ENCODE measurements at places on chromosomes 5 and 9. TPM values are rescaled to one million over a fixed set of nuclear protein-coding genes. Genes with fewer than 3 reads are reported as not detected.

DNA sequence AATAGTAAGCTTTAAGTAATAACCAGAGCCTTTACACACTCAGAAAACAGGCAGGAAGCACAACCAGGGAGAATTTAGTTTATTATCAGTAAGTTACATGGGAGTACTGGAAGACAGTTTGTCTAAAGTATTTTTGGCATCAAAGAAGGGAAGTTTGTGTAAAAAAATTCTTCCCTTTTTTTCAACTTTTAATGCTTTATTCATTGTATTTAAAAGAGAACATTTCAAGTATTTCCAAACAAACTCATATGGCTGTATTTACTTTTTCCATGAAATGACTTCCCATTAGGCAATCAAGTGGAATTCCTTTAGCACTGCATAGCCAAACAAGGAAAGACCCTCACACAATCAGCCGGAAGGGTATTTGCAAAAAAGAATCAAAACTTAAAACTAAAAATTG is 26.7 kb downstream of the RNF145 start:
- no peak for DNase-seq

- no peak for DNase-seq
These were observed 21.7 kb downstream of the ZNF366 start for GRCh38 chr5:72485430-72485974.

DNA sequence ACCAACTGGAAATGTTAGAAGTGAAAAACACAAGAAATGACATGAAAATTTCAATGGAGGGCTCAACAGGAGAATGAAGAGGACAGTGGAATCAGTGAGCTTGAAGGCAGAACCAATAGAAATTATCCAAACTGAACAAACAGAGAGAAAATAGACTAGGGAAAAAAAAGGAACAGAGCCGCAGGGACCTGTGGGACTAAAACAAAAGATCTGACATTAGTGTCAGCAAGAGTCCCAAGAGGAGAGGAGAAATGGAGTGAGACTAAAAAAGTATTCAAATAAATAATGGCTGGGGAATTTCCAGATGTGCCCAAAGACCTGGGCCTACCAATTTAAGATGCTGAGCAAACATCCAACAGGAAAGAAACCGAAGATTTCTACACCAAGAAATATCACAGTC is 175.0 kb upstream of the PHYKPL start:
- DNase-seq = no peak

DNA sequence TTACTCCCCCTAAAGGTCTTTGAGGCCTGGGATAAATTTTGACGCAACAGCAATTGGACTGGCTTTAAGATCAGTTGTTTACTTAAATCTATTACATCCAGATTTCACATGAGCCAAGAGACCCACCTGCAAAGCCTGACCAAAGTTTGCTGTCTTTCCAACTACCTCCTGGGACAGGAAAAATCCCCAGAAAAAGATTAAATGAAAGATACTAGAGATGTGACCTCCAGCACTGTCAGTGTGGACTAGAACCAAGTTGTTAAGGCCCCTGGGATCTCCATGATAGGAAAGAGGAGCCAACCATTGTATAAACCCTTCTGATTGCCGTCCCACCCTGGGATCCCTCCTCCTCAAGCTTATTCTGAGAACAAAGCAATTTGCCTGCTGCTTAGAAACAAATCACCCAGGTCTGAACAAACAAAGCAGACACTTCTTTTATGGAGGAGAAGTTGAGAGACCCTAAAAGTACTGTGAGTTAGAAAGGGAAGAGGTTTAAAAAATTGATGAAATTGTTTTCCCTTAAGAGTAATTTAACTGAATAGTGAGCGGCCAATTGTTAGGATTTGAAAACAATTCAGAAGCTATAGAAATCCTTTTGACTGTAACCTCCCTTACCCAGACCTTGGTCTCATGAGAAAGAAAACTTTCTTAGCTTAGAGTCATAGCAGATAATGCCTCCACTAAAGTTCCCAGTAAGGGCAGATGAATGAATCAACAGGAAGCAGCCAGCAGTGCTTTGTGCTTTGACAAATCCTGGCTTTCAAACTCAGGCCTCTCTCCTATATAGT is 255.2 kb downstream of the TMEM167A start:
- no peak for DNase-seq

DNA sequence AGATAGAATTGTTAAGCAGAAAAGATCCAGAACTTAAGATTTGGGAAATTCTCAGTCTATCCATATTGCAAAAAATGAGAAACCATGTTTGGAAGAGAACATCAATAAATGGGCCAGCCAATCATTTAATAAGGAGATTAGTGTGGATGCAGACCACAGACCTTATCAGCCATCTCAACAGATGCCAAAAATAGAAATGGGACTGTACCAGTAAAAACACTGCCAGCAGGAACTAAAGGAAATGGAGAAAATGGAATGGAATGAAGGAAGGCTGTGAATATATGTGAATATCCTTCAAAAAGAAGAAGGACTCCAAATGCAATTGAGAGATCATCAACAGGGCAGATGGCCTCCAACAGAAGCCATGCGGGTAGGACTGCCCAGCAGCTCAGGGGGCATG is 52.7 kb upstream of the ZNF618 start:
- no peak for DNase-seq

DNA sequence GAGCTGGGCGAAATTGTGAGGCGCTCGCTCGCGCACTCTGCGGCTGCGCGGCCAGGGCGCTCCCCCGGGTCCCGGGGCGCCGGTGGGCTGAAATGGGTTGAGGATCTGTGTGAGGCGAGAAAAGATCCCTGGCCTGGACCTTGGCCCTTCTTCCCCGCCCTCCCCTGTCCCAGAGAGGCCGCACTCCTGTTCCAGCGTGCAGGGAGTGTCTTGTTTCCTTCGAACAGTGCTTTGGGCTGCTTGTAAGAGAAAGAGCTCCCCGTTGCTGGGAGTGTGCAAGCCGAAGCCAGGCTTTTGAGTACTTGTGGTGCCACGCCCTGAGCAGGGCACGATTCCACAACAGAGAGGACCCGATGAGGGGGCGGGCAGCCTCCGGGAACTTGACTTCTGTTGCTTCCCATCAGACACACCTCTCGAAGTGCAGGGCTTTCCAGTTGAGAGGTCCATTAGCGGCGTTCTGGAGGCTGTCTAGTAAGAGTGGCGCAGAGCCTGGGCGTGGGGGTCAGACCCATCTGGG is 535 bp downstream of the DOLPP1 start:
- no peak for DNase-seq

The UNC5A gene
- not detected for total RNA-seq

DNA sequence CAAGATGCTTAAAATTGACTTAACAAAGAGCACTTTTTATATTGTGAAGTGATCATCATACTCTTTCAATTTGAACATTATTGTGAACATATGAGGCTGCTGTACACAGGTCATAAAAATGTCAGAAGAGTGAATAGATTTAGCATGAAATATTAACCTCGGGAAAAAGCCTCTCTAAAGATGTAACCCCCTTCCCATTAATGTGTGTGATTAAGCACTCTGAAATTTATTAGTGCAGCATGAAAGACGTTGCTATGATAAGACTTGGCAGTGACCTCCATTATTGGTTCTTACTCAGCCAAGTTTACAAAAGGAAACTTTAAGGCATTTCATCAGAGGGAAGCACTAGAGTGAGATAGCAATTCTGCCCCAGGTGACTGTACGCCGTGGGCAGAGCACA is 326.5 kb downstream of the NTRK2 start:
- DNase-seq = no peak

- DNase-seq = peak; percentile 32
These were observed 132.1 kb upstream of the MTAP start for GRCh38 chr9:21670374-21670773.

DNA sequence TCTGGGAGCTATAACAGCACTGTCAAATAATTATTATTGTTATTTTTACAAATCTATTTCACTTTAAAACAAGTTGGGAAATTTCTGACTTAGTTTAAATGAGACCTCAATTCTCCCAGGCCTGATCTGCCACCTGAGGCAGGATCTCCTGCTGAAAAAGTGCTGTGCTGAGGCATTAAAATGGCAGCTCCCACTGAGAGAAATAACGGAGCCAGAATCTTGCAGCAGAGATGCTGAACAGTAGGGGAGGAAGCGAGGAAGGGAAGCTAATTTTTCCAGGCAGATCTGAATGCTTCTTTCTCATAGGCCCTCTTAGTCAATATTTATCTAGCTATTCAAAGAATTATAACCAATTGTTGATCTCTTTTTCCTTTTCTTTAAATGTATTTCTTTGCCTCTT is 196.3 kb downstream of the ZNF462 start:
- no peak for DNase-seq

DNA sequence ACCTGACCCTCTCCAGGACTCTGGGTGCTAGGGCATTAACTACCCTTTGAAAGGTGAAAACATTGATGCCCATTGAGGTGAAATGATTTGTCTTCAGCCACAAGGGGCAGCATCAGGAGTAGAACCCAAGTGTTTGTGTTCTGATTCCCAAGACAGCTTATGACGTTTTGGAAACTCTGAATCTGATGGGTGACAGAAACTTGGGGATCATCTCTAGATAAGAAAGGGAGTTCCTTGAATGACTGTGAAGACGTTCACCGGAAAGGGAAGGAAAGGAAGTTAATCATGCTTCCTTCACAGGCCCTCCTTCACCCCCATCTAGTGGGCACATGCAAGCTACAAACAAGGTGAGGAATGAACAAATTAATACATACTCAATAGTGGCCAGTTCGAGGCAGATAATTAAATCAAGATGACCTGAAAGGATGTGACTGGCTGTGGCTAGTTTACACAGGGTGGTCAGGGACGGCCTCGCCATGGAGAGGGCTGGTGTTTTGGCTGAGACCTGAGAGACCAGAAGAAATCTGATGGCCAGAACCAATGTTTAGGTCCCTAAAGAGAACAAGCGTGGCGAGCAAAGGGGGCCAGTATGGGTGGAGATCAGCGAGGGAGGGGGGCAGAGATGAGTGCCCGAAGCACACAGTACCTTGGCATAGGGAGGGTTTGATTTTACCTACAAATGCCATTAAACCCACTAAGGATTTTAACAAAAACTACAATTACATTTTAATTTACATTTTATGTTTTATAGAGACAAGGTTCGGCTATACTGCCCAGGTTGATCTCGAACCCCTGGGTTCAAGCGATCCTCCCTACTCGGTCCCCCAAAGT is 937 bp upstream of the SLC26A2 start:
- peak; percentile 59 for DNase-seq

The DBH gene
- not detected for total RNA-seq

GRCh38 chr9:97845130-97845529 is 7.9 kb upstream of the FOXE1 start:
- DNase-seq = no peak

The NPR2 gene
- 10.8 TPM for total RNA-seq

- peak; percentile 38 for DNase-seq
These were observed 97.4 kb upstream of the TRIM32 start for GRCh38 chr9:116589392-116590354.

The GPR150 gene
- total RNA-seq = 0.83 TPM

- no peak for DNase-seq
These were observed 5.2 kb downstream of the GRAMD2B start for GRCh38 chr5:126428421-126428820.

GRCh38 chr9:93621922-93622321 is 45.5 kb downstream of the PHF2 start:
- no peak for DNase-seq

The IFNK gene
- total RNA-seq = not detected

GRCh38 chr5:147555176-147555575 is 45.3 kb upstream of the DPYSL3 start:
- no peak for DNase-seq

GRCh38 chr9:21709464-21710058 is 92.9 kb upstream of the MTAP start:
- peak; percentile 81 for DNase-seq

The GLDC gene
- total RNA-seq = 0.34 TPM

- no peak for DNase-seq
These were observed 69.2 kb upstream of the FCN1 start for GRCh38 chr9:134986957-134987356.

DNA sequence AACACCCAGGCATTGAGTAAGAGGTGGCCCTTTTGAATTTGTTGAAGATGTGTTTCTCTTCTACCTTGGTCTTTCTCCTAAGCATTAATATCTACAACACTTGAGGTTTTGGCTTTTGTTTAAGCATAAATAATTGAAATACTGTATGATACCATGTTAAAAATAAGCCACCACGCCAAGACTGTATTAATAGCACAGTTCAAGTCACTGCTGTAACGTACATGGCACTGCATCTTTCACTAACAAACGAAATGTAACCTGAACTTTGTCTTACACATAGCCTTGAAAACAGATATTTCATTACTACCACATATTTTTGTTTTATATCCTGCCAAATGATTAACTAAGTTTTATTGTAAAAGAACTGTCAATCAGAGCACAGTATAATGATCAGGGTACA is 112.8 kb downstream of the MLLT3 start:
- DNase-seq = no peak

The NR5A1 gene
- not detected for total RNA-seq

The PCDHGA3 gene
- total RNA-seq = not detected

The NXNL2 gene
- not detected for total RNA-seq

- peak; percentile 24 for DNase-seq
These were observed 122.8 kb upstream of the STC2 start for GRCh38 chr5:173451031-173451430.

The PRSS3 gene
- total RNA-seq = not detected

DNA sequence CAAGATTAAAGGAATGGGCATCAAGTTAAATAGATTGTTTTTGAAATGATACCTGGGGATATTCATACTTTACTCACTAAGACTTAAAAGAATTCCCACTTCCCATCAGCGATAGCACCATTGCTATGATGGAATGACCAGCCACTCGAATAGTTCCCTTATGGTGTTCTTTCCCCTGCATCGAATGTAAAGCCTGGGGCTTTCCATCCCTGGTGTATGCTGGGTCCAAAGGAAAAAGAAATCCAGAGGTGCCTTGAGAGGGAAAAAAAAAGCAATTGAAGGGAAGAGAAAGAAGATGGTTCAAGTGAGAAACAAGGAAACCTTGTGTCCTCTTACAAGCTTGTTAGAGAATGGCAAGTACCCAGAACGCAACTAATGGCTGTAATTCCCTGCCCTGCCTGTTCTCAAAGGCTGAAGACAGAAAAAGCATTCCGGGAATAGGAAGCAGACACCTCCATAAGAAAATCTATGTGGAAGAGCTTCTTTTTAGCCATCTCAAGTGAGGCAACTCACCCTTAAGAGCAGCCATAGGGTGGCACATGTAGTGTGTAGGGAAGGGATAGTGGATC is 351.1 kb upstream of the DAB2 start:
- no peak for DNase-seq

- no peak for DNase-seq
These were observed 279.4 kb downstream of the FBXL17 start for GRCh38 chr5:108102463-108102862.
